ENCODE measurements at places on chromosomes 3 and 15. TPM values are rescaled to one million over a fixed set of nuclear protein-coding genes. Genes with fewer than 3 reads are reported as not detected.

Gene DAZL
- polyA plus RNA-seq: not detected

Gene HYKK
- polyA plus RNA-seq: 7.3 TPM

DNA sequence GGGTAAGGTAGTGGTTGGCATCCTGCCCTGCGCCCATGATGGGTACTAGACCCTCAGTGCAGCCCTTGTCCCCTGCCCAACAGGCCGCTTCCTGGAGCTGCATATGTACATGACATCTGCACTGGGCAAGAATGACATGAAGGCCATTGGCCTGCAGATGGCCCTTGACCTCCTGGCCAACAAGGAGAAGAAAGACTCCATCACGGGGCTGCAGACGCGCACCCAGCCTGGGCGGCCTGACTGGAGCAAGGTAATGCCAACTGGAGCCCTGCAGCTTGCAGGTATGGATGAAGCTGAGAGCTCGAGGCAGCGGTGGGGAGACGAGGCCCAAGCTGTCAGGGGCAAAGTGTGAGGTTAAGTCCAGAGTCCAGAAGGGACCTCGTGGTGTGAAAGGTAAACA is 40.8 kb downstream of the NOX5 start:
- no peak for DNase-seq

- DNase-seq: no peak
Measured at GRCh38 chr3:16704941-16705340, 99.7 kb upstream of the DAZL start.

DNA sequence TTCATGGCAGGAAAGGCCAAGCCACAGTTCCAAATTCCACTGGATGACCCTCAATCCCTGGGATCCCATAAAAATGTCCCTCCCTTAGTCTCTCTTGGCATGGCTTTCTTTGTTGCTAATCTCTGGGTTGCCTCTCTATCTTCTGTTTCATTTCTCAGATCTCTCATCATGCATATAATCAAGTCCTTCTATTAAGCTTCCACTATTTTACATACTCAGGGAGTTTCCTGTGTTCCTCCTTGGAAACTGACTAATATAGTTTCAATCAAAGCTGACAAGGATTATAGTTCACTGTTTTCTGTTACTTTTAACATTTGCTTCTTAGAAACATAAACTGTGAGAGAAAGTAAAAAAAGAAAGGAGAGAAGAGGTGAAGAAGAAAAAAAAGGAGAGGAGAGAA is 113.8 kb upstream of the COL8A1 start:
- no peak for DNase-seq
